WTC11 (cell line): ENCODE measurements at places on chromosomes 2 and 18.

DNA sequence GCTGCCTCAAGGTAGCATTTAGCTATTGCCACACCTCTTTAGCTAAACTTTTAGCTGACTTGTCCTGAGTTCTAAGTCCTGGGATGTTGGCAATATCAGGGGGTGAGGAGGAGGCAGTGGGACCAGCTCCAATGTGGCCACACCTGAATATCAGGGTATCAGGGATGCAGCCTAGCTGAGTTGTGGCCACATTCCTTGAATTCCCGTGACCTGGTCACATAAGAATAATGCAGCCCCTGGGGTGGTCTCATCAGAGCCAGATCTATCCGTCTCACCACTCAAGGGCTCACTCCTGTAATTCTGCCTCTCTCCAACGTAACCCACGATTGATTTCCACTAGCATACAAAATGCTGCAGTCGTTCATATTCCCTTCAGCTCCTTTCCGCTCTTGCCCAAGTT lies 11.6 kb upstream of the TAF1B start:
- DNase-seq, result no peak

GRCh38 chr2:205640716-205641115 lies 41.6 kb upstream of the NRP2 start:
- no peak for DNase-seq

GRCh38 chr2:38600242-38600891 lies 2.4 kb downstream of the HNRNPLL start:
- DNase-seq, result no peak

- peak; percentile 77 for DNase-seq
Measured at GRCh38 chr18:12271376-12272235, 17.4 kb downstream of the CIDEA start.

- no peak for DNase-seq
Measured at GRCh38 chr2:240810621-240811020, 9.4 kb downstream of the KIF1A start.

DNA sequence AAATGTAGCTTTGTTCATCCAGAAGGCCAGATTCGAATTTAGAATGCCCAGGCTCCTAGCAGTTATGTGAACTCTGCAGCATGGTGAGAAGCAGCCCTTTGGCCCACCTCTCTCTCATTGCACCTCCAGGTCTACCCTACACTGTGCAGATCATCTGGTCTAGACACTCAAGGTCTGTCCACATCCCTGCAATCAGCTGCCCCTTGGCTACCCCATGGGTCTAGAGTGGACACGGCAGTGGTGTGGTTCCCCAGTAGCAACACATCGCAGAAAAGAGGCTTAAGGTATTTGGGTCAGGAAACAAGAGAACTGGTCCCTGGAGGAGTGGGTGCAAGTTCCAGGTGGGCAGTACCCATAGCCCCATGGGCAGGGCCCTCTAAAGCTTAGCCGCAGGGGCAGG lies 76.6 kb upstream of the BCL2L11 start:
- no peak for DNase-seq

DNA sequence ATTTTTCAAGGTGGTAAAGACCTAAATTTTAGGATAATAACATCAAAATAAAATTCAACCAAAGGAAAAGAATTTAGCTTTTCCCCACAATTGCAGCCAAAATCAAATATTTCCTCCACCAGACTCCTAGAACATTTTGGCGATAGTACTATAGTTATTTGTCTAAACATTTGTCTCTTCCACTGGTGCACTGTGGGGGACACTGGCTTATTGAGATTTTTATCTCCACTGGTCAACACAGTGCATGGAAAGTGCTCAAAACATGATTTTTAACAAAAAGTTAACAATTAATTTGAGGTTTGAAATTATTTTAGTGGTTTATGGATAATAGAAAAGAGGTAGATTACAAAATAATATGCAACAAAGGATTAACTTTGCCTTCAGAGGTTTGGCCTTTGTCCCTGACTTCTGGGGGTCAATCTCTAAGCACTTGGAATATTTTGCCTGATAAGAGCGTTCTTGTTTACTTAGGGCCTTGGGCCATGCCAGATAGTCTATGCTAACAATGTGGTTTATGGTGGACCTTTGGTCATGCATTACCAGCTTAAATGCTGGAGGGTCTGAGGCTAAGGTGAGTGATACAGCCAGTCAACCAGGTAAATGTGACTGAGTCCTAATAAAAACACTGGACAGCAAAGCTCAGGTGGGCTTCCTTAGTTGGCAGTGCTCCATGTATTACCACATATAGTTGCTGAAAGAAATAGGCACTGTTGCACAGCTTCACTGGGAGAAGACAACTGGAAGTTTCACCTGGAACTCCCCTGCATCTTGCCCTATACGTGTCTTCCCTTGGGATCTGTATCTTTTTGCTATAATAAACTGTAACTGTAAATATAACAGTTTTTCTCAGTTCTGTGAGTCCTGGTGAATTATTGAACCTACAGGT lies 67.2 kb upstream of the SATB2 start:
- no peak for DNase-seq

DNA sequence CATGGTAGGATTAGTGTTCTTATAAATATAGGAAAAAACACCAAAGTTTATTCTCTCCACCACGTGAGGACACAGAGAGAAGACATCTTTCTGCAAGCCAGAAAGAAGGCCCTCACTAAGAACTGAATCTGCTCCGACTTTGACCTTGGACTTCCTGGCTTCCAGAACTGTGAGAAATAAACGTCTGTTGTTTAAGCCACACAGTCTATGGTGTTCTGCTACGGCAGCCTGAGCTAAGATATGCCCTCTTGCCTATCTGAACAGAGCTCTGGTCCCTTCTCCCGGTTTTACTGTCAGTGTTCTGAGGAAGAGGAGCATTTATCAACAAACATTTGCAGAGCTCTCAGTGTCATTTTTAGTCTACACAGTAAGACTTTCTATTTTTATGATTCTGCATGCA lies 131.3 kb downstream of the DOK6 start:
- no peak for DNase-seq

DNA sequence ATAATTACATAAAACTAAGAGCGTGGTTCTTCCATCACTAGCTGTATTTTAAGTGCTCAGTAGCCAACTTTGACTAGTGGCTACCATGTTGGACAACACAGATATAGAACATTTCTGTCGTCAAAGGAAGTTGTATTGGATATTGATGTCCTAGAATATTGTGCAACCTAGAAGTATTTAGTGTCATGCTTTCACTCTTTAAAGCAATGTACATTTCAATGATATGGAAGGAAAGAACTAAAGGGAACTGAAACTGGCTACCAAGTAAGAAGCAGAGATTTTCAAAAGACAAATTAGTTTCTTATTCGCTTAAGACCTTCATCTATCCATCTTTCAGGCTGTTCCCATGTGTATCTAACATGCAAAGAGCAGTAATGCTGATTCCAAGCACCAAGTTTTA lies 85.4 kb upstream of the EML6 start:
- no peak for DNase-seq

DNA sequence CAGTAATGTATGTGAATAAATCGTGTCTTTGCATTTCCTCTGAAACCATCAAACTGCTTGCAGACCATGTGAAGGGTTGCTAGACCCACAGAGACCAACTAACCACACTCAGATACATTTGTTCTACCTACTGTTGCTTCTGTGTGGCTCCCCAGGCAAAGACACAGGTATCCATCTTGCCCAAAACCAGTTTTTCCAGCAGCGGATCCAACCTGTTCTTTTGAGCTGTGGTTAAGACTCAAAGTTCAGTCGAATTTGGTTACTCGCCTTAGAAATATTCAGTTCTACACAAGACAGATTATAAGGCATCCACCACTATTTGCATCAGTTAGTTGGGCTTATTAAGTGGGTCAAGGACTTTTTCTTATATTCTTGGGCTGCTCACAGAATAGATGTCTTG lies 276.2 kb upstream of the EPHA4 start:
- no peak for DNase-seq

DNA sequence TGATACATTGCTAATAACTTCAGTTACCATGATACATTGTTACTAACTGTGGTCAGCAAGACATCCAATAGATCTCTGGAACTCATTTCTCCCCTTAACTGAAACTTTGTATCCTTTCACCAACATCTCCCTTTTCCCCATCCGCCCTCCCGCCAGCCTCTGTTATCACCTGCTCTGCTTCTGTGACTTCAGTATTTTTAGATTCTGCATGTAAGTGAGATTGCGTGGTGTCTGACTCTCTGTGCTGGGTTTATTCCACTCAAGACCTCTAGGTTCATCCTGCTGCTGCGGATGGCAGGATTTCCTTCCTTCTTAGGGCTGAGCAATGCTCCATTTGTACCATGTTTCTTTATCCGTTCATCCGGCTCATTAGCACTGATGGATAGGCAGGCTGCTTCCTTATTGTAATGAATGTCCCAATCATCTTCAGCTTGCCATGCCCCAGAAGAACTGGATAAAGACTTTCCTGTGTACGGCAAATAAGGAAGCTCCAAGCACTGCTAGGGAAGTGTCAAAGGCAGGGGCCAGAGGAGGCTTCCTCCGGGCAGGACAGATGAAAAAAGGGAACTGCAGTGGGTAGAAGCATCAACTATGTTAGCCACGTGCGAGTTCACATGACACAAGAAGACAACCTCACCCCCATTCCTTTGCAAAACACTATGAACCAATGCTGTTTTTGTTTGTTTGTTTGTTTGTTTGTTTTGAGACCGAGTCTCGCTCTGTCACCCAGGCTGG lies 113.4 kb downstream of the EIPR1 start:
- no peak for DNase-seq

DNA sequence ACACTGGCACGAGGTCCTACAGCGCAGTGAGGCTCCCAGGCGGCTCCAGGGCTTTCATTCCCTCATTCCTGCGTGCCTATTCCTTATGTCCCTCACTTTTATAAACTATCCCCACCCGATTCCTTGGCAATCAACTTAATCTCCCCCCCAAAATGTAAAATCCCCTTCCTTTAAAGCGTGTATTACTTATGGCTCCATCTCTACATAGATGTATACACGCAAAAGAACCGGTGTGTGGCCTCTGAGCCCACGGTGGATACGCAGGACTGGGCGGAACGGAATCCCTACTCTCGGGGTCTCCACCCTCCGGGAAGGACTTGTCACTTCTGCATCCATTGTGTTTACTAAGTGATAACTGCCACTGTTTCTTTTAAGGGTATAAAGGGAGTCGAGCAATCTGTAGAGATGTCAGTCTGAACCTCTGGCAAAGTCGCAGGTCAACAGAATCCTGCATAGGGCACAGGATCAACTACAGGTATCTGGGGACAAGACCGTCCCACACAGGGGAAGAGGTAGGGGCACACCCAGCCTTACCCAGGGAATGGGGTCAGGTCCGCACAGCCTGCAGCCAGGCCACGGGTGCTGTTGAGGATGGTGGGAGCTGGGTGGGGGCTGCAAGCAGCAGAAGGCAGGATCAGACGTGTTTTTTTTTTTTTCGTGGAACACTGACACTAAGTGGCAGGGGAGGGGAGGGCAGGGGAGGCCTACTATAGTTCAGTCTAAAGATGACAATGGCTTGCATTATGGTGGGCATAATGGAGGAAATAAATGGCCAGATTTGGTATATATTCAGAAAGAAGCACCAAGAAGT lies 42.1 kb downstream of the HDLBP start:
- DNase-seq, result no peak

GRCh38 chr2:191610756-191611155 lies 67.2 kb upstream of the NABP1 start:
- no peak for DNase-seq

DNA sequence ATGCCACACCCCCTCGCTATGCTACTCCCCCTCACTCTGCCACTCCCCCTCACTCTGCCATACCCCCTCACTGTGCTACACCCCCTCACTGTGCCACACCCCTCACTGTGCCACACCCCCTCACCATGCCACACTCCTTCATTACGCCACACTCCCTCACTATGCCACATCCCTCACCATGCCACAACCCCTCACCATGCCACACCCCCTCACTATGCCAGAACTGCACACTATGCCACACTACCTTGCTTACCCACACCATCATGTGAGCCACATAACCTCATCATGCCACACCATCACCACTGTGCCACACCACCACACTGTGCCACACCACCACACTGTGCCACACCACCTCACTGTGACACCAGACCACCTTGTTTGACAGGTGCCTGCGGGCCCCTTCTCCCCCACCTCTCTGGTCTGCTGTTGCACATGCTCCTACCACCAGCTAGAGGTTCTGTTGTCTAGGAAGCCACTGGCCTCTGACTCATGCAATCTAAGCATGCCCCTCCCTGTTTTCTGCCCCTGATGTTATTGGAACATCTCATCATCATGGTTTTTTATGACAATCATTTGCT lies 22.0 kb downstream of the MARCHF4 start:
- no peak for DNase-seq

GRCh38 chr2:166831930-166832329 lies 56.4 kb upstream of the XIRP2 start:
- DNase-seq, result no peak

DNA sequence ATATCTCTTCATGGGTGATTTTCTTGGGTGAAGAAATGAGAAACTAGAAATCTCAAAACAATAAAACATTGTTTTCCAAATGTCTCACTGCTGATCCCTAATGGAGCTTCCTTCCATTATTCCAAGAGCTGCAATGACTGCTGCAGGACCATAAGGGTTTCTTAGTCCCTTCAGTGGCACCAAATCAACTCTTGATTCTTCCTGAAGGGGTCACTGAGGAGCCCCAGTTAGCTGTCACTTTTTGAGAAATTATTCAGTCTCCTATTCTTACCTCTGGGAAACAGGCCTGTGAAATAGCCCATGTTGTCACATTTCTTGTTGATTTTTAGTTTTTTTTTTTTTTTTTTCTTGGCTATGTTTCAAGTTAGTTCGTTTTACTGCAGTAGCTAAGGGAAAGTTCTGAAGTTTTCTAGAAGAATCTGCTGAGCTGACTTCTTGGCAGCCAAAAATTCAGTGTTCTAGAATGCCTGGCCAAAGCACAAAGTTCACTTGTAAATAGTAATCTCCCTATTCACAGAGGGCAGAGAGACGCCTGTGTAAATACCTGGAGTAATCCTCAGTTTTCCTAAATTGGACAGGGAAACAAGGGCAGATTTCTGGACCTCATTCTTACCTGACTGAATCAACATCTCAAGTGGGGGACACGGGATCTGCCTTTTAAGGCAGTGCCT lies 480.0 kb downstream of the RIT2 start:
- DNase-seq, result peak; percentile 13

DNA sequence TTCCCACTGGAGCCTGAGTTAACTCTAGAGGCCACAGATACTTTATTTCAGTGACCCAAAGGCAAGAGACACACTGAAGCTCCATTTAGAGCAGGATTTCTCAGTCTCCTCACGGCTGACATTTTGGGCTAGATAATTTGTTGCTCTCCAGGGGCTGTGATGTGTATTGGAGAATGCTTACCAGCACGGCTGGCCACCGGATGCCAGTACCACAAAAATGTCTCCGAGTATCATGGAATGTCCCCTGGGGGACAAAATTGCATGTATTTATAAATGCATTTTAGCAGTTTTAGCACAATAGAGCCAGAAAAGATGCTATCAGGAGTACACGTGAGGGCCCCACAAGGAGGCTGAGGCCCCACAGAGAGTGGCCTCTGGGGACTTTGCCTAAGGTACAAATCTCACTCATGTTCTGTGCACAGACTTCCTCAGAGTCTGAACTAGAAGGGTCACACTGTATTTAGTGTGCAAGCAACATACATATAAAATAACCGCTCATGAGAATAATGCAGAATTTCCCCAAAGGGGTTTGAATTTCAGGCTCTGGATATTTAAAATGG lies 20.5 kb upstream of the DCC start:
- no peak for DNase-seq

GRCh38 chr2:232533944-232534710 lies 5.4 kb upstream of the CHRNG start:
- DNase-seq, result no peak

GRCh38 chr2:138818556-138818955 lies 38.4 kb upstream of the NXPH2 start:
- no peak for DNase-seq
